Neural crest cell (in vitro differentiated cells): ENCODE measurements at places on chromosomes 16 and 17.
A peak's percentile ranks its signal among the peaks of the same experiment; 100 is the strongest.

GRCh38 chr17:67253384-67253783 is 8.4 kb upstream of the HELZ start:
- H3K27me3 ChIP-seq: peaks cover 2% of the 10 kb centered on the region
- no peak overlapping the region for H3K27ac ChIP-seq
- H3K4me3 ChIP-seq: no peak overlapping the region
- H3K4me1 ChIP-seq: peaks cover 4% of the 10 kb centered on the region
- peaks cover 2% of the 10 kb centered on the region for H3K36me3 ChIP-seq

DNA sequence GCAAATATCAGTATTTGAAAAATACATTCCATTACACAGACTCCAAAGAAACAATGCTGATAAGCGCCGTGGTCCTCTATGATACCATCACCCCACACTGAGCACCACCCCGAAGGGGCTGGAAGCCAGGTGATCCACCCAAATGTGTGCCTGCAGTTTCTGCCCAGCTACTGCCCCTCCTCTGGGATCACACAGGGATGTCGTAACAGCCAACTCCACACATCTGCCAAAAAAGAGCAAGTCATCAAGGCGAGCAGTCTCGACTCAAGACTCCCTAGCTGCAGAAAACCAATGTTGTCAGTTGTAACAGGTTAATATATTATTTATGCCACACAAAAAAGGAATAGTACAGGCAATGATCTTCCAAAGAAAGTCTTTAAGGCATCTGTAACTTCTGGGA is 21.0 kb downstream of the CYB5D2 start:
- no peaks in the 10 kb centered on the region for H3K27me3 ChIP-seq
- H3K4me3 ChIP-seq: no peak overlapping the region
- DNase-seq: no peak
- peak overlapping the region; percentile 88 for H3K27ac ChIP-seq

- no peak for DNase-seq
- H3K36me3 ChIP-seq: no peaks in the 10 kb centered on the region
- H3K4me1 ChIP-seq: peaks cover 10% of the 10 kb centered on the region
- H3K27ac ChIP-seq: peak overlapping the region; percentile 67
- no peak overlapping the region for H3K4me3 ChIP-seq
- peaks cover 3% of the 10 kb centered on the region for H3K27me3 ChIP-seq
Observed at GRCh38 chr16:1014771-1015495, 33.4 kb downstream of the SOX8 start.

GRCh38 chr17:33981711-33982601 is 273.1 kb upstream of the CCL2 start:
- H3K27ac ChIP-seq: no peak overlapping the region
- no peaks in the 10 kb centered on the region for H3K36me3 ChIP-seq
- no peaks in the 10 kb centered on the region for H3K4me1 ChIP-seq
- DNase-seq: no peak
- no peak overlapping the region for H3K4me3 ChIP-seq
